ENCODE measurements at places on chromosomes 12 and 14.

DNA sequence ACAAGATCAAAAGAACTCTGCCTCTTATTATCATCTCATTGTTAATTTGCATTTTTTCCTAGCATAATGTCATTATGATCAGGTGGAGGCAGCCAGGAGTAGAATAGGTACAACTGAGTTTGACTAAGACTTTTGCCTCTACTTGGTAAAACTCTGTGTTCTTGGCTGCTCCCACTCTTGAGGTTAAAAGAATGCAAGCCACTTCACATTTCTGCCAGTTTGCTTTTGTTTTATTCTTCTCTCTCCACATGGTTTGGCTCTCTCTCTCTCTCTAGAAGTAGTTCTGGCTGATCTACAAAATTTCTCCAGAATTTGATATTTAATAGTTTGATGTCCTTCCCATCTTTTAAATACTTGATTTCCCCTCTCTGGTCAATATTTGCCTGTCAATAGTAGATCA lies 170.7 kb upstream of the E2F7 start:
- no peak for DNase-seq

DNA sequence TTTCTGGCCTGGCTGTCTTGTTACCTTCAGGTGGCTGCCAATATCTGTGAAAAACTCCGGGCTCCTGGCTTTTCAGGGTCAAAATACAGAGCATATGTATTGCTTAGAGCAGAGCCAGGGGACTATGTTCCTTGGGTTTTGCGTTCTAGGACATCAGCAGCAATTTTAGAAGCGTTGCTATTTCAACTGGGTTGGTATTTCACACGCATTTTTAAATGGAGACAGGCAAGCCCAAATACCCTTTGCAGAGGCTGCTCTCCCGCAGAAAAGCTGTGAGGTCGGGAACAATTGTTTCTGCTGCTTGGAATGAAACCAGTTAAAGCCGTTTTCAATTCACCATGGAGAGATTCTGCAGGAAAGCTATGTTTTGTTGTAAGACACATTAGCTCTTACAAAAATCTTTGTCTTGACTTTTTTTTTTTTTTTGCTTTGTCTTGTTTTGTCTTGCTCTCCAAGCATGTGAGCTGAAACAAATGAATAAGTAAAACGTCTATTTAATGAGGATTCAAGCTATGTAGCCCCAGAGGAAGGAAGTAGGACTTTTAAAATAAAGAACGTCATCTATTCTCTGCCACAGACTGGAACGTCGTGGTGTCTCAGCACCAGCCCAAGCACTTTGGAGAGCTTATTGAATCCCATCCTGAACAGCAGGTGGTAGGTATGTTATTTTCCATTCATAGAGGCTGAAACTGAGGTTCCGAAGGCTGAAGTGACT lies 181.0 kb upstream of the TBX3 start:
- DNase-seq = no peak

- no peak for DNase-seq
Measured at GRCh38 chr12:9390761-9391160, 182.6 kb upstream of the PZP start.

- DNase-seq = no peak
Measured at GRCh38 chr14:24679248-24679961, 45.4 kb upstream of the GZMB start.

GRCh38 chr14:101174522-101174838 lies 271.0 kb upstream of the RTL1 start:
- DNase-seq = peak; percentile 74

DNA sequence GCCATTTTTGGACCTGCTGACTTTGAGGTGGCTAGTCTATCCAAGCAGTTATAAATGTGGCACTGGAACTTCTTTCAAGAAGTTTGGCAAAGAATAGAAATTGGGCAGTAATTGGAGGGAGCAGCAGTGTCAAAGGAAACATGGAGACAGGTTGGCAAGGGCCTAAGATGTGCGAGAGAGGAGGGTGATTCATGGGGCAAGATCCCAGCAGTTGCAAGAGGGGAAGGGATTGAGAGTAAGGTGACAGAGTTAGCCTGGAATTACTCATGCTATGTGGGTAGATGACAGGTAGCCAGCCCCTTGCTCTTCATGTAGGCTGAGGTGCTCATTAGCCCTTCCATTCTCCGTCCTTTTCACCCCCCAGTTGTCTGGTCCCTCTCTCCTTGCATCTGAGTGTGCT lies 42.2 kb downstream of the FBXL14 start:
- no peak for DNase-seq

DNA sequence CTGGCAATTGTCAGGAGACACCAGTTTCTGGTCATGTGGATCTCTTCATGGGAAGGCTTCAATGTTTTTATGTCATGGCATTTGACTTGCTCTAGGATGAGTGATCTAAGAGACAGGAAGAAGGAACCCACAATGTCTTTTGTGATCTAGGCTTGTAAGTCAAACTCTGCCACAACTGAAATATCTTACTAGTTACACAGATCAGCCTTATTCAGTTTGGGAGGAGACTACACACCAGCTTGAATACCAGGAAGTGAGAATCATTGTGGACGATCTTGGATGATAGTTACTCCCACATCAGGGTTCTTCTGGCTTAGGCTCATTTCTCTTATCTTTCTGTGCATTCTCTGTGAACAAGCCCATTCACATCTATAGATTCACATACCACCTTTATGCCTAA lies 236.2 kb upstream of the FBXO33 start:
- DNase-seq = no peak

GRCh38 chr12:81084811-81085350 lies 7.0 kb downstream of the ACSS3 start:
- DNase-seq = no peak

- no peak for DNase-seq
Measured at GRCh38 chr14:79167957-79168356, 997.8 kb downstream of the NRXN3 start.

GRCh38 chr12:41013881-41014642 lies 174.1 kb upstream of the PDZRN4 start:
- DNase-seq = no peak

DNA sequence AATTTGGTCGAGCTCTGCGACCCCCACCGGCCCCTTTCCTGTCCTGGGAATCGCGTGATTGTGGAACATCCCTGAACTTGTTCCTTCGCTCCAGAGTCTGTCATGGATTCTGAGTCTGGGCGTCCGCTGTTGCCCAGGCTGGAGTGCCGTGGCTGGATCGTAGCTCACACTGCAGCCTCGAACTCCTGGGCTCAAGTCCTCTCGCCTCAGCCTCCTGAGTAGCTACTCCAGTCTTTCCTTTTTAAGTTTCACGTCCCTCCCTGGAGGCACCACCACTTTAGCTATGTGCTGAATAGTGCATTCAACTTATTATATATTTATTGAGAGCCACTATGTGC lies 698 bp downstream of the ACOT6 start:
- DNase-seq = no peak

- peak; percentile 32 for DNase-seq
Measured at GRCh38 chr14:94066089-94066676, 14.8 kb downstream of the DDX24 start.

- no peak for DNase-seq
Measured at GRCh38 chr12:91287753-91288152, 105.1 kb upstream of the DCN start.

GRCh38 chr12:58540480-58541299 lies 379.6 kb downstream of the LRIG3 start:
- peak; percentile 65 for DNase-seq

DNA sequence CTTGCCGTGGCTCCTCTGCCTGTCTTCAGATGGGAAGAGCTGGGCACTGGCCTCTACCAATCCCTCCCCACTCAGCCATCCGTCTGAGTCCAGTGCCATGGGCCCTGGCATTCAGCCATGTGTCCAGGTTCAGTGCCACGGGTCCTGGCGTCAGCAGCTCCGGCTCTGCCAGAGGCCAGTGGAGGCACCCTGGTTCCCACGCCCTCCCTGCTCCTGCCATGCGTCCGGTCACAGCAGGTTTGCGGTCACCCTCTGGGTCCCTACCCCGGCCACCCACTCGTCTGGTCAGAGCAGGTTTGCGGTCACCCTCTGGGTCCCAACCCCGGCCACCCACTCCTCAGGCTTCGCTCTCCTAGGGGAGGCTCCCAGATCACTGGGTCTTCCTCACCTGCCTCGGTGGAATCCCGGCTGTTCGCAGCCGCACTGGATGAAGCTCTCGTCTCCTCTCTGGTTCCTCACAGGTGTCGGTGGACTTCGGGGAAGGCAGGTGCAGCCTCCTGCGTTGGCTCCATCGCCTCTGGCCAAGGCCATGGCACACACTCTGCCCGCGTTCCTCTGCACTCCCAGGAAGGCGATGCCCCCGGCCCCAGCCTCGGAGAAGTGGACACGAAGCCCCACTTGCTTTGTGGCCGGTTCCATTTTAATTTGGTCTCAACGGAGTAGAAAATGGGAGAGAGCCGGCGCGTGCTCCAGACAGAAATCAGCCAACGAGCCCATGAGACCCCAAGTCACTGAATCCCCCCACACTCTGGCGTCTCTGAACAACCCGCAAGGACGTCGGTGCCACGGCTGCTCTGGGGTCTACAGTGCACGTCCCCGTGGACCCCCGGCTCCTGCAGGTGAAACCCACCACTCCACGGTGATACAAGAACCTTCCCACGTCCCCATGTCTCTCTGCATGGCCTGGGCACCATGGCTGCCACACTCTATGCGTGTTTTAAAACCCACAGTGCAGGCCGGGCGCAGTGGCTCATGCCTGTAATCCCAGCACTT lies 47.8 kb upstream of the FBRSL1 start:
- DNase-seq = no peak

GRCh38 chr12:59168647-59169046 lies 248.3 kb upstream of the LRIG3 start:
- no peak for DNase-seq

GRCh38 chr12:55745361-55746173 lies 2.6 kb downstream of the GDF11 start:
- peak; percentile 18 for DNase-seq

DNA sequence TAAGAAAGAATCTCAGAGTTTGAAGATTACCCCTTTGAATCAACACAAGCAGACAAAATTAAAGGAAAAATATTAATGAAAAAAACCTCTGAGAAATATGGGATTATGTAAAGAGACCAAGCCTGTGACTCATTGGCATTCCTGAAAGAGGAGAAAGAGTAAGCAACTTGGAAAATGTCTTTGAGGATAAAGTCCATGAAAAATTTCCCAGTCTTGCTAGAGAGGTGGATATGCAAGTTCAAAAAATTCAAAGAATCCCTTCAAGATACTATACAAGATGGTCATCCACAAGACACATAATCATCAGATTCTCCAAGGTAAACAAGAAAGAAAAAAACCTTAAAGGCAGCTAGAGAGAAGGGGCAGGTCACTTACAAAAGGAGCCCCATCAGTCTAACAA lies 13.3 kb downstream of the SLCO1B1 start:
- no peak for DNase-seq

DNA sequence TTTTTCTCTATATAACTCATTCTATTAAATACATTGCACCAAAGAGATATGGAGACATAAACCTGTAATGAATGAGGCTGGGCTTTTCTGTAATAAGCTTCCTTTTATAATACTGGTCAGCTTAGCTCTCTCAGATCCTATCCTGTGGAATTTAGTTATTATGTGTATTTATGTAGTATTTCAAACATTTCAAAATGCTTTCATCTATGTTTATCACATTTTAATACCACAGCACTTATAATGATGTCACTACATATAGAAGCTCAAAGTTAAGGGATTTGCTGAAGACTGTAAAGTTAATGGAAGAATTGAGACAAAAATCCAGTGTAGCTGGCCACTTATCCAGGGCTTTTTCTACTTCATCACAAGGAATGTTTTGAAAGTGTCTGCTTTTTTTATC lies 11.4 kb downstream of the ANG start:
- no peak for DNase-seq

DNA sequence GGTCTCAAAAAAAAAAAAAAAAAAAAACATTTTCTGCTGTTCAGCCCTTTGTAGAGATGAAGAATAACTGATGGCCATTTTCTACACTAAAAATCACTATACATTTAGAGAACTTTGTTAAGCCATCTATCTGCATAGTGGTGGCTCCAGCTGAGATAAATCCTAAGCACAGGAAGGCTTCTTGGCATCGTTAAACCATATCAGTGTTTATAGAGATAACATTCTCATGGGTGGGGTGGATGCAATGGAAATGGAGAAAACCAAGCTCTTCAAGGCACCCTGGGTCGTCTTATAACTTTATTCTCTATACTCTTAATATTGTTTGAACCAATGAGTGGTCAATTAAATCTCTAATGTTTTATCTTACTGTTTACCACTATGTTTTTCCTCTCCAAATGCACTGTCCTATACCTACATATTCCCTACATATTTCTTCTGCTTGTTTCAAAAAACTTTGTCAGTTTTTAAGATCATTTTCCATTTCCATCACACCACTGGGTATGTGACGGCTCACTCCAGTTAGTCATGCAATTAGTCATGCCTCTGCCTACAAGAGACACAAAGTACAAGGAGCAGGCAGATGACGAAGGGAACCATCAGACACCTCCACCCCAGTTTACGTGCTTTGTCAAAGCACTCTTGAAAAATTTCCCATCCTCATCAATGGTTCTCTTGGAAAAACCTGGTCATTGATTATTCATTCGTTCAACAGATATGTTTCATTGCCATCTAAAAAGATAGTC lies 119.3 kb upstream of the OVCH1 start:
- no peak for DNase-seq

- DNase-seq = no peak
Measured at GRCh38 chr12:95796225-95796981, 5.8 kb upstream of the NTN4 start.

- DNase-seq = no peak
Measured at GRCh38 chr12:26403601-26404000, 208.2 kb downstream of the SSPN start.

DNA sequence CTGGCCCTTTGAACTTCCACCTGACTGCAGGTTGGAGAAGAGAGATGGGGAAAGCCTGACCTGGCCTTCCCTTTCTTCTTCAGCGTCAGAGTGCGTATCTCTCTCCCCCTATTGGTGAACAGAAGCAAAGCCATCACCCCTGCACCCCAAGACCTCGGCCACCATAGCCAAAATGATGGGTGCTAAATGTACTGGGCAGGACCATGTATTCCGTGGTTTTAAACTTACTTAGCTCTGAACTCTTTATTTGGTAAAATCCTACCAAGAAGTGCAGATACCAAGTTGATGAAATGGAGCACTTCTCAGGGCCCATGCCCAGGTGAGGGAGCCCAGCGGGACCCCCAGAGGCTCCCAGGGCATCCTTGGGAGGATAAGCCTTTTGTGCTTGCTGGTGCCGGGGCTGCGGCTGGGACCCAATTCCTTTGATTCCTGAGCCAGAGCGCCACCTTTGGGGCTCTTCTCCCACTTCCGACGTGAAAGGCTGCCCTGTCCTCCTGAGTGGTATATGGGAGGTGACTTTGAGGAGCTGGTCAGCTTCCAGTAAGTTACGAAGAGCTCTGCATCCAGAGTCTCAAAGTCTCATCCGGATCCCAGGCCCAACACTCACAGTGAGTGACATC lies 9.4 kb downstream of the CCND2 start:
- no peak for DNase-seq

DNA sequence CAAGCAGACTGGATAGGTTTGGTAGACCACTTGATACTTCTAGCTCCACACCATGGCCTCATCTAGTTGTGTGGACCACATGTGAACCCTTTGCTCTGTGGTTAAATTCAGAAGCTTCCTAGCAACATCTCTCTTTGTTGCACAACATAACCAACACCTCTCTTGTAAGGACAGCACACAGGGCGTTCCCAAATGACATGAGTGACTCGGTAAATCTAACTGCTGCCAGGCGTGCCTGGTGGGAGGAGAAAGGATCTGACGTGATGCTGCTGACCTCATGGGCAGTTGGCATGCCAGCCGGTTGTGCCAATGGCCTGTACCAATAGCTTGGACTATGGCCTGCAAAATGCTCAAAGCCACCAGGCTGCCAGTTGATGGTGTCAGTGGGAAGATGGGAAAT lies 93.8 kb downstream of the CPSF2 start:
- no peak for DNase-seq

GRCh38 chr12:131559517-131560516 lies 151.1 kb upstream of the SFSWAP start:
- DNase-seq = no peak

GRCh38 chr12:70994217-70994788 lies 73.8 kb upstream of the PTPRR start:
- DNase-seq = no peak

Measured in NCI-H510A (cell line).